ENCODE measurements at places on chromosomes 4 and X. TPM values are rescaled to one million over a fixed set of nuclear protein-coding genes. Genes with fewer than 3 reads are reported as not detected.

DNA sequence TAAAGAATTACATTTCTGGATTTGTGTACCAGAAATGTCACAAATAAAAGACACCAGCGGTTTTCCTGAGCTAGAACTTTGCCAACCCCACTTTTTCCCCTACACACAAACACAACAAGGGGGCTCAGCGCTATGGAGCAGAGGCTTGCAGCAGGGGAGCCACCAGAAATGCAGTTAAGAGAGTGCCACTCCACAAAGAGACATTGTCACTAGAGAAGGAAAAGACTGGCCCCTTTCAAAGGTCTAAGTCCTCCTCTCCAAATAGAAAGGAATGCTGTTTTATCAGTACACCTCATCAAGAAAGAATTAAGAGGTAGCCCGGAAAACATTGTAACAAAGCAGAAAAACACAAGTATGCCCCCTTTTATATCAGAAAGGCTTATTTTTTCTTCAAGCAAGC, 419.5 kb downstream of the HNRNPD start:
- no peak overlapping the region for H3K4me3 ChIP-seq
- no peaks in the 10 kb centered on the region for H3K27me3 ChIP-seq
- H3K36me3 ChIP-seq, result no peaks in the 10 kb centered on the region
- no peak for DNase-seq
- no peaks in the 10 kb centered on the region for H3K4me1 ChIP-seq
- H3K27ac ChIP-seq, result no peak overlapping the region

The CNGA1 gene
- 0.24 TPM for total RNA-seq

The VEGFC gene
- total RNA-seq, result 12.9 TPM

DNA sequence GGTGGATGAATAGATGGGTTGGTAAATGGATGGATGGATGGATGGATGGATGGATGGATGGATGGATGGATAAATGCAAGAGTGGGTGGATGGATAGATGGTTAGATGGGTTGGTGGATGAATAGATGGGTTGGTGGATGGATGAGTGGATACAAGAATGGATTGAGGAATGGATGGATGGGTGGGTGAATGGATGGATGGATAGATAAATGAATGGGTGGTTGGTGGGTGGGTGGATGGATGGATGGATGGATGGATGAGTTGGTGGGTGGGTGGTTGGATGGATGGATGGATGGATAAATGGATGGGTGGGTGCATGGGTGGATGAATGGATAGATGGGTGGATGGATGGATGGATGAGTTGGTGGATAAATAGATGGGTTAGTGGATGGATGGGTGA, 13.8 kb upstream of the CRLF2 start:
- no peak overlapping the region for H3K27ac ChIP-seq
- H3K36me3 ChIP-seq, result no peaks in the 10 kb centered on the region
- no peak for DNase-seq
- H3K4me1 ChIP-seq, result no peaks in the 10 kb centered on the region

DNA sequence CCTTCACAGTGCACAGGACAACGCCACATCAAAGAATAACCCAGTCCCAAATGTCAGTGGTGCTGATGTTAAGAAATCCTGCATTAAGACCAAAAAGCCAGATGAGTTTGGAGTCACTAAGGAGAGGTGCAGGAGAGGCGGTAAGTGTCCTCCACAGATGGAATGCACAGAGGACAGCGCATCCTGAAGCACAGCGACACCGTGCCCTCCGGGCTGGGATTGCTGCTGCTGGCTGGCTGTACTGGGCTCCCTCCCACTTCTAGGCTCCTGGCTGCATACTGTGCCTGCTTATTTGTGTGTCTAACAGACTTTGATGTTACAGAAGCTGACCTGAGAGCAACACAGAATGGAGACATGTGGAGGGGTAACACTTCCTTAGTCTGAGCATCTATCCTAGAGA, 325.6 kb upstream of the BOD1L1 start:
- no peak overlapping the region for H3K27ac ChIP-seq
- no peak for DNase-seq
- H3K4me1 ChIP-seq, result no peaks in the 10 kb centered on the region
- no peaks in the 10 kb centered on the region for H3K27me3 ChIP-seq

The MBNL3 gene
- total RNA-seq, result 62.0 TPM

- no peaks in the 10 kb centered on the region for H3K36me3 ChIP-seq
- no peak overlapping the region for H3K4me3 ChIP-seq
- DNase-seq, result no peak
- H3K4me1 ChIP-seq, result no peaks in the 10 kb centered on the region
- no peaks in the 10 kb centered on the region for H3K27me3 ChIP-seq
- H3K27ac ChIP-seq, result no peak overlapping the region
Measured at GRCh38 chr4:118811832-118812231, 24.1 kb downstream of the SEC24D start.

- no peaks in the 10 kb centered on the region for H3K4me1 ChIP-seq
- no peaks in the 10 kb centered on the region for H3K36me3 ChIP-seq
- DNase-seq, result no peak
- no peak overlapping the region for H3K27ac ChIP-seq
- H3K4me3 ChIP-seq, result no peak overlapping the region
Measured at GRCh38 chrX:153672531-153673427, 834 bp downstream of the PNCK start.

DNA sequence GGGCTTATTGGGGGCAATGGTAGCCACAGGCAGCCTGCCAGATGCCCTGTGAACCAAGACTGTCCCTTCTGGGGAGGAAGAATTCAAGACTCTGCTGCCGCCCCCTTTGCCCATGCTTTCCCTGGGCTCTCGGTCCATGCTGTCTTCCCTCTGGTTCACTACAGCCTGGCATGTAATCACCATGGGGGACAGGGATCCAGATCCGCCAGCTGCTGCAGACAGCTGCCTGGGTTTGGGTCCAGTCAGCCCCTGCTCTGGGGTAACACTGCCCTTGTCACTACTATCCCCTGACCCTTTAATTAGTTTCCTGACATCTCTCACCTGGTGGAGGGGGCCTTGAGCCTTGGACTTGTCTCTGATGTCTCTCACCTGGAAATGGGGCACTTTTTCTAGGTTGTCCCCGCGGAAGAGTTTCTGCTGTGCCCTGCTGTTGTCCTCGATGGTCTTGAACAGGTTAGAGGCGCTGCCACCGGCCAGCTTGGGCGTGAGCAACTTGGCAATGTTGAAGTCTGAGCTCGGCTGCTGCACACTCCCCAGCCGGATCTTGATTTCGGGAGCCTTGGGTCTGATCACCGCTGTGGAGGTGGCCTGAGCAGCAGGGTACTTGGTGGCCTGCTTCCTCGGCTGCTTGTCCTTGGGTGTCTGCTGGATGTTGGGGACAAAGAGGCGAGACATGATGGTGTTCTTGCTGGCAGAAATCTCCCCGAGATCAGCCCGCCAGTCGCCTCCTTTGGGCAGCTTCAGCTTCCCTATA, 6.4 kb downstream of the C4orf54 start:
- DNase-seq, result no peak
- H3K36me3 ChIP-seq, result no peaks in the 10 kb centered on the region
- H3K27me3 ChIP-seq, result no peaks in the 10 kb centered on the region

The HSFX2 gene
- total RNA-seq, result not detected

DNA sequence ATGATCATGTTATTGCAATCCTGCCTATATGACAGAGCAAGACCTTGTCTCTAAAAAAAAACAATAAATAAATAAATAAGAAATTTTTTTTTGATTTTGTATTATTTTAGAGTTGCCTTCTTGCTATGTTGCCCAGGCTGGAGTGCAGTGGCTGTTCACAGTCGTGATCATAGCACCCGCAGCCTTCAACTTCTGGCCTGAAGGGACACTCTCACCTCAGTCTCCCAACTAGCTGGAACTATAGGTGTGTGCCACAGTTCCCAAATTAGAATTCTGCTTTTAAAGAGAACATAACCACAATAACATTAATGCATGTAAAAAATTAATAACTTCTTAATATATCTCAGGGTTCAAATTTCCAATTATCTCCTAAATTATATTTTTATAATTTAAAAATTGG, 7.8 kb downstream of the YIPF6 start:
- no peak overlapping the region for H3K4me3 ChIP-seq
- H3K27ac ChIP-seq, result no peak overlapping the region
- DNase-seq, result no peak
- H3K27me3 ChIP-seq, result no peaks in the 10 kb centered on the region

The LANCL3 gene
- total RNA-seq, result 0.10 TPM

The AWAT2 gene
- total RNA-seq, result not detected

The UGT2B17 gene
- total RNA-seq, result 0.22 TPM

GRCh38 chrX:133881893-133882292, 103.5 kb downstream of the GPC3 start:
- no peak for DNase-seq
- no peak overlapping the region for H3K4me3 ChIP-seq
- no peak overlapping the region for H3K27ac ChIP-seq

DNA sequence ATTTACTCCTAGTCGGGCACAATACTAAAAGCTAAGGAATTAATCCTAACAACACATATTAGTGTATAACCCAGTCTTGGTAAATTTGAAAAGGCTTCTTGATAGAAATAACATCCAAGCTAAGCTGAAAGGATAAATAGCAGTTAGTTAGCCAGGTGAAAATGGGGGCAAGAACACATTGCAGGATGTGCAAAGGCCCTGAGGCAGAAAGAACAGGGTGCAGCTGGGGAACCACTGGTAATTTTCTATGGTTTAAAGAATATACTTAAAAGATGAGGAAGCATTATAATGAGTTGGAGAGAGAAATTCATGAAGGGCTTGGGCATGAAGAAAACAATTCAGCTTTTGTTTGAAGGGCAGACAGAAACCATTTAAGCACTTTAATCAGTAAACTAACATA, 689.0 kb downstream of the ADGRL3 start:
- no peak for DNase-seq
- H3K4me1 ChIP-seq, result no peaks in the 10 kb centered on the region
- H3K4me3 ChIP-seq, result no peak overlapping the region
- H3K27me3 ChIP-seq, result no peaks in the 10 kb centered on the region
- no peaks in the 10 kb centered on the region for H3K36me3 ChIP-seq
